ENCODE measurements at places on chromosomes 4 and X.

DNA sequence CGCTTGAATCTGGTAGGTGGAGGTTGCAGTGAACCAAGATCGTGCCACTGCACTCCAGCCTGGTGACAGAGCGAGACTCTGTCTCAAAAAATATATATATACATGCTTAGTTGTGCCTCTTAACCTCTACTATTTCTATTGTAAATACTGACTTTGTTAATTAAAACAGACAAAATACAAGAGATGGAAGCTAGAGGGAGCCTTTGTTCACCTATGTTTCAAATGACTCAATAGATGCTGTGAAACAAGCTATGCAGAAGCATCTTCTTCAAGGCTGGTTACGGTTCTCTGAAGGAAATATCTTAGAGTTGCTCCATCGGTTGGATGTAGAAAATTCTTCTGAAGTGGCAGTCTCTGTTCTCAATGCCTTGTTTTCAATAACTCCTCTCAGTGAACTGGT is 6.2 kb downstream of the NCAPG start:
- DNase-seq, result no peak

GRCh38 chrX:130418066-130418465 is 16.3 kb downstream of the RBMX2 start:
- DNase-seq, result no peak

GRCh38 chr4:52968241-52968640 is 106.1 kb downstream of the RASL11B start:
- no peak for DNase-seq

DNA sequence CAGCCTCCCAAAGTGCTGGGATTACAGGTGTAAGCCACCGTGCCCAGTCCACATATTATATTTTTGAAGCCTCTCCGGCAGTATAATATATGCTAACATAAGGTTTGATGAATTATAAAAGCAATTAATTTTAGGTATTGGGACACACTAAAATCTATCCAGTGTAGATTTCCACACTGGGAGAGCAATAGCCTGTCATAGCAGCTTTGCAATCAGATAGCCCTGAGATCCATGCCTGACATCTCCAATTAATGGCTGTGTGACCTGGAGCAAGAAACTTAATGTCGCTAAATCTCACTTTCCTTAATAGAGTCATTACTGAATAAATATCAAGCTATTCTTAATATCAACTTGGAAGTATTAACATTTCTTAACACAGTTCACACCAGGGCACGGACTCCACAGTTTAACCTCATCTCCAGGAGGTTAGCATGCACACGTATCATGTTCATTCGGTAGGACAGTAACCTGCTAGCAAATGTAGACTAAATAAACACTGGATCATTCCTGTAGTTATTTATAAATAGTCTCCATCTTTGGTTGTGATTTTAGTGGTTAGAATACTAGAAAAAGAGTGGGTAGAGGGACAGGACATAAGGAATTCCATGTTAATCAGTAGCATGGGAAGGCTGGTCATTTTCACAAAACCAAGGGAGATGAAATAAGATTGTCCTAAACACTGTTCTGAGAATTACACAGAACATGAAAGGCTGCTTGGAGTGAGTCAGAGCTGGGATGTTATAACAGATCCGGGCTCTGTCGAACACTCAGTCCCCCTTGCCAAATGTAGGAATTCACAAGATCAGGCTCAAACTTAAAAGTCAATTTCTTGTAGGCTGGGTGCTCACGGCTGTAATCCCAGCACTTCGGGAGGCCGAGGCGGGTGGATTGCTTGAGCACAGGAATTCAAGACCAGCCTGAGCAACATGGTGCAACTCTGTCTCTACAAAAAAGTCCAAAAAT is 254.7 kb downstream of the PALLD start:
- no peak for DNase-seq

GRCh38 chr4:184890499-184890898 is 64.7 kb upstream of the ACSL1 start:
- DNase-seq, result no peak

- DNase-seq, result no peak
These were observed 130.8 kb downstream of the BANK1 start for GRCh38 chr4:101921370-101921769.

DNA sequence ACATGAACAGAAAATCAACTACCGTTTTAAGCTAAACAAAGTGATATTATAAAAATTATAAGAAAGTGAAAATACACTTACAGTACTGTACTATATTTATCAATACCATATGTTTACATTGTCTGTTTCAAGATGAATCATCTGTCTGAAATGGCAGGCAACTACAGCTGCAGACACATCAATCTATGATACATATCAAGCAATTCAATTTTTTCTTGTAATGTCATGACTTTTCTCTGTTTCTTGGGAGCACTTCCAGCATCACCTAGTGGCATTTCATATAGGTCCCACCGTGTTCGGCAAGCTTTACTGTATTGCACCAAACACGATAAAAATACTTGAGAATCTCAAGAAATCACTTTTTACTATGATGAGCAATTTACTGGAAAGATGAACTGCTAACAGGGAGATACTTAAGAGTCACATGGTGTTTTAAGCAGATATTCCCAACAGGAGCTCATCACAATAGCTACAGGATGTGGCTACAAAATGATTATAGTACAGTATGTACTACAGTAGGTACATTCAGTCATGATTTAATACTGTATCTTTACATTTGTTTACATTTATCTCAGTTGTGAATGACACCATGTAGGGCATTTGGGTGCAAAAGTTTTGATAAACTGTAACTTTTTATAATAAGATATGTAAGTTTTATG is 207.4 kb downstream of the ADAM29 start:
- DNase-seq, result no peak

DNA sequence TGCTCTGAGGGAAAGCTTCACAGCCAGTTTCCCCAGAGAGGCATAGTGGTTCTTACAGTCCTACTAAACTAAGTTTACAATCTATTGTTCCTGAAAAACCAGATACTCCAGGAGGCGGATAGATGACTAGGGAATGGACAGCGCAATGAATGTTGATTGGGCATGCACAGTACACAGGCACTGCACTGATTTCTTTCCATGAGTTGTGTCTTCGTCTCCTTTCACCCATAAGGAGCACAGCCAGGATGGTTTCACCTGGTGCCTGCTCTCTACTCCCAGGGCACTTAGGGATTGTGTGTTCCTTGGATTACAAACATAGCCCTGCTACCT is 144.9 kb downstream of the PALLD start:
- DNase-seq, result no peak

GRCh38 chr4:158821228-158821971 is 52.6 kb downstream of the FNIP2 start:
- DNase-seq, result no peak

GRCh38 chr4:112379306-112379705 is 82.1 kb downstream of the ALPK1 start:
- DNase-seq, result no peak

DNA sequence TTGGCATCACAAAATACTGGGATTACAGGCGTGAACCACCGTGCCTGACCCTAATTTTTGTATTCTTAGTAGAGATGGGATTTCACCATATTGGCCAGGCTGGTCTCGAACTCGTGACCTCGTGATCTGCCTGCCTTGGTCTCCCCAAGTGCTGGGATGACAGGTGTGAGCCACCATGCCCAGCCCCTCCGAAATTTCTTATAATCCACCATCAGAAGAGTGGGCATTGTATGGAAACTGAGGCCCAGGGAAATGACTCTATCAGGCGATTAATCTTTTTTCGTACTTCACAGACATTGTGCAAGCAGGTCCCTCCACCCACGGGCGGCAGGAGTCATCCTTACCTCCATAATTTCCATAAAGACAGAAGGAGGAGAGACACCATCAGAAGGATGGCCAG is 16.0 kb downstream of the CRLF2 start:
- DNase-seq, result no peak

DNA sequence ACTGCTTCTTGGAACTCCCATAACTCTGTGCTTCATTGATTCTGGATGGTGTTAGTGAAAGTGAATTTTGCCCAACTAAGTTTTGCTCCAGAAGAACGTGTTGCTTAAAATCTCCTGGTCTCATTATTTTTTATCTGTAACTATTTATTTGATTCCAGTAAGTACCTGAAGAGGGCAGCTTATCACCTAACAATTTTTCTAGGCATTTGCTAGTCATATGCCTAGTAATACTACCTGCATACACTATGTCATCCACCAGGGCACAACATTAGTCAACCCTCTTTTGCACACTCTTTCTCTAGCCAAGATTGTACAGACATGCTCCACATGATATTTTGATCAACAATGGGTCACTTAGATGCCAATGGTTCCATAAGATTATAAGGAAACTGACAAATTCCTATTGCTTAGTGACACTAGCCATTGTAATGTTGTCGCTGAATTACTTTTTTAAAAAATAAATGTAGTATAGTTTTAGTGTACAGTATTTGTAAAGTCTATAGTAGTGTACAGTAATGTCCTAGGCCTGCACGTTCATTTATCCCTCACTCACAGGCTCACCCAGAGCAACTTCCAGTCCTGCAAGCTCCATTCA is 499.9 kb upstream of the AADAT start:
- DNase-seq, result no peak

GRCh38 chr4:98603683-98604521 is 54.5 kb downstream of the TSPAN5 start:
- no peak for DNase-seq

- no peak for DNase-seq
These were observed 1601.9 kb upstream of the ADGRL3 start for GRCh38 chr4:59598330-59598618.

- no peak for DNase-seq
These were observed 7.4 kb downstream of the COL25A1 start for GRCh38 chr4:109295081-109295480.

DNA sequence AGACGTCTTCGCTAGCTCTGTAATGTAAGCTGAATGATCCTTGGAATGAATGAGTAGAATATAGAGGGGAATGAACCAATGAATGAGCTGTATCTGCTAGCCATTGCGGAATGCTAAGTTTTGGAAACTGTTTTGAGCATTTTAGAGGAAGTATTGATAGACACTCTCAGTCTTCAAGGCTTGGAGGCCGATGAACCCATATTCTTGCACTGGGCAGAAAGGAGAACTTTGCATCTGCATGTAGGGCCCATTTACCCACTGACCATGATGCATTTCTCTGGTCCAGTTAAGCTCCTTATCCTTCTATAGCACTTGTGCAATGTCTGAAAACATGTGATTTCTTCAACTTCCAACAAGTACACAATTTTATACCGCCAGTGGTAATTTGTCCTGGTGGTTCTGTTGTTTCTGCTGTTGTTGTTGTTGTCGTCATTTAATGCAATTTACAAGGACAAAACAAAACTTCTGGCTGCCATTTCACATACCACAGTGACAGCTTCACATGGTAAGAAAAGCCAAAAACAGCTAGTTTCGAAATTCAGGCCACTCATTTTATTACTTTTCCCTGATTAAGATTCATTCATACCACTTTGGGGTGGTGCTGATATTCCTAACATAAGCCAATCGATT is 85.0 kb upstream of the MTM1 start:
- DNase-seq, result no peak

- DNase-seq, result no peak
These were observed 318.1 kb downstream of the PTTG2 start for GRCh38 chr4:38278255-38278654.

- no peak for DNase-seq
These were observed 191.7 kb downstream of the TLL1 start for GRCh38 chr4:166064721-166065120.

DNA sequence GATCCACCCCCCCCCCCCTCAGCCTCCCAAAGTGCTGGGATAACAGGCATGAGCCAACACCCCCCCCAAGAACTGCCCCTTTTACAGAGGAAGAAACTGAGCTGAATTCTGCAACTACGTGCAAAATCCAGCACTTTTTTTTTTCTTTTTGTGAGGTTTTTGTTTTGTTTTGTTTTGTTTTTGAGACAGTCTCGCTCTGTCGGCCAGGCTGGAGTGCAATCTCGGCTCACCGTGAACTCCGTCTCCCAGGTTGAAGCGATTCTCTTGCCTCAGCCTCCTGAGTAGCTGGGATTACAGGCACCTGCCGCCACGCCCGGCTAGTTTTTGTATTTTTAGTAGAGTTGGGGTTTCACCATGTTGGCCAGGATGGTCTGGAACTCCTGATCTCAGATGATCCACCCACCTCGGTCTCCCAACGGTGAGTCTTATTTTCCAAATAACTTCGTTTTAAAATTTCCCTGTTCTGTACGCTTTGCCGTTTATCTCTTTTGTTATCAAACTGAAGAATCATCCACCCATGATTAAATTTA is 4.9 kb downstream of the CRLF2 start:
- DNase-seq, result no peak

GRCh38 chrX:30283456-30284200 is 25.6 kb downstream of the NR0B1 start:
- DNase-seq, result no peak

DNA sequence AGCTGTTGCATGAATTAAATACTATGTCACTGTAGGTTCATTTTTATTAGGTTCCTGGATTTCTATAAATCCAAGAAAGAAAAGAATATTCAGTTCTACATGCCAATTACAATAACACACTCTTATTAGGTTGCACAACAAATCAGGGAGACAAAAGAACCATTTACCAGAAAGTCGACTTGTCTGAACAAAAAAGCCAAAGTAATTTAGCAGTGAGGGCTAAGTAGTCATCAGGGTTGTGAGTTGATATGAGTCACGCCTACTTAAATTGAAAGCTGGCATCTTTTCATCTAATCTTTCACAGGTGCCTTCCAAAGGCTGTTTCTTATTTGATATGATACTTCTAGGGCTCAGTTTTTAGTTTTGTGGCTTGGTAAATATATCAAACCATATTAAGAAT is 25.4 kb upstream of the GNRHR start:
- DNase-seq, result no peak

- no peak for DNase-seq
These were observed 138.4 kb downstream of the SLC7A11 start for GRCh38 chr4:138103597-138104283.

- no peak for DNase-seq
These were observed 53.3 kb downstream of the RTL5 start for GRCh38 chrX:72078411-72078810.

DNA sequence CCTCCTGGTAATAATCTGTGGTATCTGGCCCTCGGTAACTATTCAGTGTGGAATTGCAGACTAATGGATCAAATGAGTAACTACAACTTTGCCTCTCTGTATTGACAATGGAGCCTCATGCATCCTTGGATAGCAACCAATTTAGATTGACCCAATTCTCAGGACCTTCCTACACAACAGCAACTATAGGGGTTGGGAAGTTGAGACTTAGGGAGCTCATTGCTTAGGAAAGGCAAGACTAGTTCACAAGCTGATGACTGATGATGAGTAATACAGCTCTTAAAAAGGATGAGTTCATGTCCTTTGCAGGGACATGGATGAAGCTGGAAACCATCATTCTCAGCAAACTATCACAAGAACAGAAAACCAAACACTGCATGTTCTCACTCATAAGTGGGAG is 47.5 kb upstream of the KLHL13 start:
- DNase-seq, result no peak

- no peak for DNase-seq
These were observed 3.3 kb downstream of the XPNPEP2 start for GRCh38 chrX:129741880-129742758.

GRCh38 chr4:136690360-136690759 is 841.9 kb downstream of the PCDH18 start:
- DNase-seq, result no peak

GRCh38 chr4:167111622-167112021 is 122.7 kb downstream of the SPOCK3 start:
- no peak for DNase-seq
